Upper lobe of left lung (tissue), 6 donors: ENCODE measurements at places on chromosomes 16 and 17.

DNA sequence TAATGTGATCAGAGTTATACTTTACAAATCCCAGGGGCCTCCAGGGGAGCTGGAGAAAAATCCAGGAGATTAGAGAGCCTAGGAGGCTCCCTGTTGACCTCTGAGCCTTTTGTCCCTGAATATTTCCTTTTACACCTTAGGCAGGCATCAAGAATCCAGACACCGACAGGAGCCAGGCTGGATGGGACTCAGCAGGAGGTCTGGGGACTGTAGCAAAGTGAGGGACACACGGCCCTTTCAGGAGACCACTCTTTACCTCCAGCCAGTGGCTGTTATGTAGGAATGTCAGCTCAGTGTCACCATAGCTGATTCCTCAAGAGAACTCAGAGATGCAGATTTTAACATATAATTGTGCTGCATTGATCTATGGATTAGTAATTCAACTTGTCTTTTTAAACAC lies 198.4 kb downstream of the SHISA9 start:
- no peak overlapping the region for H3K27ac ChIP-seq
- DNase-seq = no peak
- no peak overlapping the region for H3K4me3 ChIP-seq
- H3K27me3 ChIP-seq = no peaks in the 10 kb centered on the region
- H3K36me3 ChIP-seq = no peaks in the 10 kb centered on the region

DNA sequence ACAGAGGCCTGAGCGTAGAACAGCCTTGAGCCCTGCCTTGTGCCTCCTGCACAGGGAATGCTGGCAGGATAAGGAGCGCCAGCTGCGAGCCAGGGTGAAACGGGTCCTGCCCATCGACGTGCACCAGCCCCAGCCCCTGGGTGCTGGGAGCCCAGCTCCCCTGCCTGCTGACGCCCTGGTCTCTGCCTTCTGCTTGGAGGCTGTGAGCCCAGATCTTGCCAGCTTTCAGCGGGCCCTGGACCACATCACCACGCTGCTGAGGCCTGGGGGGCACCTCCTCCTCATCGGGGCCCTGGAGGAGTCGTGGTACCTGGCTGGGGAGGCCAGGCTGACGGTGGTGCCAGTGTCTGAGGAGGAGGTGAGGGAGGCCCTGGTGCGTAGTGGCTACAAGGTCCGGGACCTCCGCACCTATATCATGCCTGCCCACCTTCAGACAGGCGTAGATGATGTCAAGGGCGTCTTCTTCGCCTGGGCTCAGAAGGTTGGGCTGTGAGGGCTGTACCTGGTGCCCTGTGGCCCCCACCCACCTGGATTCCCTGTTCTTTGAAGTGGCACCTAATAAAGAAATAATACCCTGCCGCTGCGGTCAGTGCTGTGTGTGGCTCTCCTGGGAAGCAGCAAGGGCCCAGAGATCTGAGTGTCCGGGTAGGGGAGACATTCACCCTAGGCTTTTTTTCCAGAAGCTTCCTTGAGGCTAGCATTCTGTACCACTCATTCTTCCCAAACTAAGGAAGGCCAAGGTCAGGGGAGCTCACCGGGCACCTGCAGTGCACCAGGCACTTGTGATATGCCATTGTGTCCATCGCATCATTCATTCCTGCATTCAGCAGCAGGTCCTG lies 1.9 kb downstream of the PNMT start:
- no peaks in the 10 kb centered on the region for H3K36me3 ChIP-seq
- H3K27ac ChIP-seq = no peak overlapping the region
- no peaks in the 10 kb centered on the region for H3K27me3 ChIP-seq
- DNase-seq = no peak

DNA sequence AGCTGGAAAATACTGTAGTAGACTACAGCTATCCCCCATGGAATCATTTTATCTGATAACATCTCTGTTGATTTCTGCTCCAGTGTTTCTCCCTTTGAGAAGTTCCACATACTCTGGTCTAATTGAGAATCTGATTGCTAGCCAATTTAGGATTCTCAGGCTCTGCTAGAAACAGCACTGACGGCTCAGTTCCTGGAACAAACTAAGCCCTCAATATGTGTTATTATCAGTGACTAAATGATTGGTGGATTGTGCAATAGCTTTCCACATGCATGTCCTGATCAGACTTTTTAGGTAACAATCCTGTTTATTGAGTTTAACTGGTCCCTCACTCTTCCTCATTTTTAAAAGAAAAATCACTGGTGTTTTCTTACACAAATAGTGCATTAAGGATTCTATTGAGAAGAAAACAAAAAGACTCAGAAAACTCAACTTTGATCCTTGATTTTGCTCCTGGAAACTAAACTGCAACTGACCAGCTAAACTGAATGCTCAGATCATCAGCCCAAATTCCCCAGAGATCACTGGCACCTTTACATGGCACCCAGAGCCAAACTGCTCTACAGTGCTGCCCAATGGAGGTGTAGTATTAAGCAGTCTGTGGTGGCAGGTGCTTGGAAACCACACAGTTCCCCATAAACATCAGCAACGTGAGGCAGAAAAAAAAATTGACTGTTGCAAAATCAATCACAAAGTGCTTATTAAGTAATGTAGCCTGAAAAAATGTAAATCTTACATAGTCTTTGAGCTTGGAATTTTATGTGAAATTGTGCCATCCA lies 423.7 kb downstream of the TOX3 start:
- no peak overlapping the region for H3K4me3 ChIP-seq
- H3K27me3 ChIP-seq = no peaks in the 10 kb centered on the region
- H3K4me1 ChIP-seq = no peaks in the 10 kb centered on the region
- DNase-seq = no peak
- H3K27ac ChIP-seq = no peak overlapping the region

DNA sequence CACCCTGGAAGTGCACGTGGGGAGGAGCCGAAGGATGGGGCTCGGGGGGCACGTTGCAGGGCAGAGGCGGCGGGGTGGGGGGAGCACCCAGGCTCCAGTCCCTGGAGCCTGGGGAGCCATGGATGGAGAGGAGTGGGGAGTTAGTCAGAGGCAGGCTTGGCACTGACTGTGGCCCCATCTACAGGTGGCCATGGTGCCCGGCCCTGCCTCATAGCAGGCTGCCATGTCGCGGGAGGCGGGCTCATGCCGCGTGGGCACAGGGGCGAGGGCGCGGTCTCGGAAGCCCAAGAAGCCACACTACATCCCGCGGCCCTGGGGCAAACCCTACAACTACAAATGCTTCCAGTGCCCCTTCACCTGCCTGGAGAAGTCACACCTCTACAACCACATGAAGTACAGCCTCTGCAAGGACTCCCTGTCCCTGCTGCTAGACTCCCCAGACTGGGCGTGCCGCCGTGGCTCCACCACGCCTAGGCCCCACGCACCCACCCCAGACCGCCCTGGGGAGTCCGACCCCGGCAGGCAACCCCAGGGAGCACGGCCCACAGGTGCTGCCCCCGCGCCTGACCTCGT lies 3.0 kb downstream of the PRR35 start:
- H3K4me3 ChIP-seq = no peak overlapping the region
- DNase-seq = no peak
- no peak overlapping the region for H3K27ac ChIP-seq
- no peaks in the 10 kb centered on the region for H3K36me3 ChIP-seq

GRCh38 chr16:9365370-9365728 lies 273.9 kb downstream of the HAPSTR1 start:
- no peaks in the 10 kb centered on the region for H3K36me3 ChIP-seq
- no peak overlapping the region for H3K4me3 ChIP-seq
- no peaks in the 10 kb centered on the region for H3K27me3 ChIP-seq
- H3K4me1 ChIP-seq = peaks cover 4% of the 10 kb centered on the region

GRCh38 chr17:57666201-57666870 lies 78.8 kb downstream of the CCDC182 start:
- no peak overlapping the region for H3K4me3 ChIP-seq
- H3K27ac ChIP-seq = no peak overlapping the region
- H3K27me3 ChIP-seq = no peaks in the 10 kb centered on the region
- peaks cover 16% of the 10 kb centered on the region for H3K4me1 ChIP-seq
- H3K36me3 ChIP-seq = no peaks in the 10 kb centered on the region

GRCh38 chr17:21301593-21302550 lies 17.4 kb downstream of the MAP2K3 start:
- H3K4me1 ChIP-seq = no peaks in the 10 kb centered on the region
- H3K27ac ChIP-seq = no peak overlapping the region
- peaks cover 87% of the 10 kb centered on the region for H3K36me3 ChIP-seq
- DNase-seq = peak; percentile 66
- no peaks in the 10 kb centered on the region for H3K27me3 ChIP-seq
- no peak overlapping the region for H3K4me3 ChIP-seq

- DNase-seq = no peak
- no peaks in the 10 kb centered on the region for H3K4me1 ChIP-seq
- no peaks in the 10 kb centered on the region for H3K36me3 ChIP-seq
- no peak overlapping the region for H3K4me3 ChIP-seq
- H3K27me3 ChIP-seq = no peaks in the 10 kb centered on the region
Measured at GRCh38 chr16:8243981-8244380, 346.3 kb downstream of the TMEM114 start.

- peak; percentile 99 for DNase-seq
- peak within 1 kb of the TSS; percentile 97 for H3K4me3 ChIP-seq
- no peaks in the 10 kb centered on the region for H3K36me3 ChIP-seq
- H3K27me3 ChIP-seq = no peaks in the 10 kb centered on the region
Measured at GRCh38 chr17:74987418-74987908, at the start of gene CDR2L. Gene CDR2L, plus strand, starts transcription at chr17:74987632. Its CDS starts 412 bp downstream, at chr17:74988044.

DNA sequence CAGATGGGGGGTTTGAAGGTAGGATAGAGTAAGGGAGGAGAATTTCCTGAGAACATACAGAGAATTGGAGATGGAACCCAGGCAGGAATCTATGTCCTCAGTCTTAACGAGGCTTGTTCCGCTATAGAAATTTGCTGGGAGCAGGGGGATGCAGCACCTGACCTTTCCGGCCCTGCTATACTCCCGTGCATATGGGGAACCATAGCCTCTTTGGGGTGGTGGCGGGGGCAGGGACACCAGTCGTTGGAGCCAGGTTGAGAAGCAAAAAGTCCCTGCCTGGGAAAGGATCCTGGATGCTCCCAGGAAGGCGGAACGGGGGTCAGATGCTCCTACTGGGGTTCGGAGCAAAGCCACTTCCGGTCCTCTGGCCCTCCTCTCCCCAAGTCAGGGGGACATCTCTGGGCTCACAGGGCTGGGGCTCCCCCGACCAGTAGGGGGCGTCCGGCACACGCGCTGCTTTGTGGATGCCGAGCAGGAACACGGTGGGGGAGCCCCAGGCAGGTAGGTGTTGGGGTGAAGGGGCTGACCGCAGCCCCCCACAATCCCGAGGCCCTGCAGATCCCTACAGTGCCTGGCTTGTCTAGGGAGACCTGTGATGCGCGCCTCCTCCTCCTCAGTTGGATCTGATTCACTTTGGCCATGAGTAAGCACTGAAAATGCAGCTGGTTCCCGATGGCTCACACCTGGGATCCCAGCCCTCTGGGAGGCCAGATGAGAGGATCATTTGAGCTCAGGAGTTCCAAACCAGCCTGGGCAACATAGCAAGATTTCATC lies 15.5 kb upstream of the TFAP4 start:
- peaks cover 18% of the 10 kb centered on the region for H3K4me1 ChIP-seq
- H3K36me3 ChIP-seq = no peaks in the 10 kb centered on the region
- H3K27ac ChIP-seq = peak overlapping the region; percentile 31
- H3K27me3 ChIP-seq = no peaks in the 10 kb centered on the region
- DNase-seq = peak; percentile 94

- no peak overlapping the region for H3K4me3 ChIP-seq
- no peaks in the 10 kb centered on the region for H3K27me3 ChIP-seq
- H3K27ac ChIP-seq = no peak overlapping the region
- no peak for DNase-seq
- H3K4me1 ChIP-seq = no peaks in the 10 kb centered on the region
Measured at GRCh38 chr16:53619235-53619634, 84.4 kb downstream of the RPGRIP1L start.

- H3K27ac ChIP-seq = peak overlapping the region; percentile 75
- peak overlapping the region; percentile 57 for H3K4me3 ChIP-seq
- no peak for DNase-seq
- H3K4me1 ChIP-seq = peaks cover 14% of the 10 kb centered on the region
- H3K36me3 ChIP-seq = no peaks in the 10 kb centered on the region
Measured at GRCh38 chr17:7717756-7718350, 309 bp downstream of the DNAH2 start.

GRCh38 chr17:49978501-49978900 lies 9.5 kb downstream of the DLX4 start:
- H3K27ac ChIP-seq = no peak overlapping the region
- no peak overlapping the region for H3K4me3 ChIP-seq
- H3K36me3 ChIP-seq = no peaks in the 10 kb centered on the region
- no peaks in the 10 kb centered on the region for H3K4me1 ChIP-seq

DNA sequence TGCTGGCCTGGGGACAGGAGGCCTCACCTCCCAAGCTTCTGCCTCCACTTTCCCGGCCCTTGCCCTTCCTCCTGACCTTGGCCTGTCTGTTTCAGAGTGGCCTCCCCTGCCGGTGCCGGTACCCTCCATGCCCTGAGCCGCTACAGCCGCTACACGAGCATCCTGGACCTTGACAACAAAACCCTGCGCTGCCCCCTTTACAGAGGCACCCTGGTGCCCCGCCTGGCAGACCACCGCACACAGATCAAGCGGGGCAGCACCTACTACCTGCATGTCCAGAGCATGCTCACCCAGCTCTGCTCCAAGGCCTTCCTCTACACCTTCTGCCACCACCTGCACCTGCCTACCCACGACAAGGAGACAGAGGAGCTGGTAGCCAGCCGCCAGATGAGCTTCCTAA lies 7.4 kb downstream of the SMCR8 start:
- no peak overlapping the region for H3K27ac ChIP-seq
- peak; percentile 62 for DNase-seq
- H3K4me1 ChIP-seq = peaks cover 31% of the 10 kb centered on the region

DNA sequence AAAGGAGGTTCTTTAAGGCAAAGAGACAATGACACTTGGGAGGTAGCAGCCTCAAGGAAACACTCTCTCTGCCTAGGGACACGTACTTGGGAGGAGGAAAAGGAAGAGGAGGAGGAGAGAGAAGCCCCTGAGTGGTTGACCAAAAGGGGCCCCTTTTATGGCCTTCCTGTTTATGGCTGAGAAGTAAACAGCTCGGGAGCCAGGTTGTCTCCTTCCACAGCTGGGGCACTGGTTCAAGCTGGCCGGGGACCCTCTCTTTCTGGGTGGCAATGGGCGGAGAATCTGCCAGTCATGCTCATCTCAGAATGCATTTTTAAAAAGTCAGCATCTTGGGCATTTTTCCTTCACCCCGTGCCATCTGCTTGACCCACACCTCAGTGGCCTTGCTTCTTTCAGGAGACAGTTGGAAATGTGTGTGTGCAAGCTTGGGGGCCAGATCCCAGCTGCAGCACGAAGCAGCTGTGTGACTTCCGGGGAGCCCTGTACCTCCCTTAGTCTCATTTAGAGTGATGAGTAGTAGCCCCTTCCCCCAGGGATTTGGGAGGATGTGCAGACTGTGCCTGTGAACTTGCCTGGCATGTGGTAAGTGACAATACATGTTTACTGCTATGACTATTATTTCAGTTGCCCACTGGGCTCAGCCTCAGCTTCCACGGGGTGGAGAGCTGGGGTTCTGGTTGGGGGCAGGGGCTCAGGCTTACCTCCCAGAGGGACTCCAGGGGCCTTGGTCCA lies 33.8 kb upstream of the SALL1 start:
- no peak for DNase-seq
- no peaks in the 10 kb centered on the region for H3K4me1 ChIP-seq
- no peaks in the 10 kb centered on the region for H3K27me3 ChIP-seq
- H3K4me3 ChIP-seq = no peak overlapping the region
- H3K36me3 ChIP-seq = no peaks in the 10 kb centered on the region

- no peak overlapping the region for H3K4me3 ChIP-seq
- peaks cover 8% of the 10 kb centered on the region for H3K4me1 ChIP-seq
Measured at GRCh38 chr16:86565644-86566511, 751 bp upstream of the FOXC2 start.
